ENCODE measurements at places on chromosomes 6 and 20. TPM values are rescaled to one million over a fixed set of nuclear protein-coding genes. Genes with fewer than 3 reads are reported as not detected.

- H3K36me3 ChIP-seq, result no peaks in the 10 kb centered on the region
- H3K4me1 ChIP-seq, result peaks cover 24% of the 10 kb centered on the region
- peak; percentile 62 for DNase-seq
- peak within 1 kb of the TSS; percentile 78 for H3K27ac ChIP-seq
Measured at GRCh38 chr6:2971420-2972218, at the start of gene SERPINB6. TSS of gene SERPINB6 (minus strand) at chr6:2971567. CDS start at chr6:2959332, 12,235 bp downstream.

DNA sequence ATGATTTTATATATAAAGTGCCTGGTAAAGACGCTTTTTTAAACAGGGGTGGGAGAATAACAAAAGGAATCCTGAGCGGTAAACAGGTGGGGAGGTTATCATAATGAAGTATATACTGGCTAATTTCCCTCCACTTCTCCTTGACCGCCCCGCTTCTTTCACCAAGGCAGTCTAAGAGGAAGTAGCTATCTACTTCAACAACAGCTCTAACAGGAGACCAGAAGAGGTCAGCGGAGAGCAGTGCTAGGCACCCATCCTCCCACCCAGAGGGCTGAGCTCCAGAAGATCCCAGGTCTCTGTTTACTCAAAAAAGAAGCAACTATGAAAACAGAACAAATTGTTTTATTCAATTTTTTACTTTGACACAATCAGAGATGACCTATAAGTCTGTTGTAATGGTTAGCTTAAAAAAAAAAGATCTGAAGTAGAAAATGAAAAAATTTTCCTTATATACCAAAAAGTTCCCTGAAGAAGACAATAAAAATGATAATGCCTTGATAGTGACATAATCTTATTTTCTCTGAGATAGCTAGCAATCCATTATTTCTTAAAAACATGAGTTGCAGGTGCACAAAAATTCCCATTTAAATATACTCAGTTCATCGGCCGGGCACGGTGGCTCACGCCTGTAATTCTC is 141.1 kb downstream of the PDSS2 start:
- peaks cover 9% of the 10 kb centered on the region for H3K4me1 ChIP-seq
- H3K4me3 ChIP-seq, result no peak overlapping the region
- no peaks in the 10 kb centered on the region for H3K27me3 ChIP-seq
- no peaks in the 10 kb centered on the region for H3K36me3 ChIP-seq
- H3K27ac ChIP-seq, result no peak overlapping the region

DNA sequence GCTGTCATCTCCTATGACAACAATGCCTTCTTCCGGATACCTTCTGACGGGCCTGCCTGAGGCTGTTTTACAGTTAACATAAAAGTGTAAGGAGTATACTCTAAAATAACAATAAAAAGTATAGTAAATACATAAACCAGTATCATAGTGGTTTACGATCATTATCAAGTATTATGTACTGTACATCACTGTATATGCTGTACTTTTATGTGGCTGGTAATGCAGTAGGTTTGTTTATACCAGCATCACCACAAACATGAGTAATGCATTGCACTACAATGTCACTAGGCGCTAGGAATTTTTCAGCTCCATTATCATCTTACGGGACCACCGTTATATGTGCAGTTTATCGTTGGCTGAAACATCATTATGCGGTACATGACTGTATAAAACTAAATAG is 76.5 kb downstream of the VEGFA start:
- peaks cover 24% of the 10 kb centered on the region for H3K27me3 ChIP-seq
- no peak overlapping the region for H3K4me3 ChIP-seq
- peaks cover 19% of the 10 kb centered on the region for H3K4me1 ChIP-seq
- H3K36me3 ChIP-seq, result no peaks in the 10 kb centered on the region
- H3K27ac ChIP-seq, result no peak overlapping the region
- peak; percentile 62 for DNase-seq

GRCh38 chr20:2150660-2151059 is 49.0 kb downstream of the STK35 start:
- no peak overlapping the region for H3K4me3 ChIP-seq
- no peak overlapping the region for H3K27ac ChIP-seq
- H3K36me3 ChIP-seq, result no peaks in the 10 kb centered on the region
- H3K27me3 ChIP-seq, result no peaks in the 10 kb centered on the region

The WDR27 gene
- total RNA-seq, result 31.2 TPM

The TCP11 gene
- total RNA-seq, result not detected

The GSTA3 gene
- total RNA-seq, result not detected

DNA sequence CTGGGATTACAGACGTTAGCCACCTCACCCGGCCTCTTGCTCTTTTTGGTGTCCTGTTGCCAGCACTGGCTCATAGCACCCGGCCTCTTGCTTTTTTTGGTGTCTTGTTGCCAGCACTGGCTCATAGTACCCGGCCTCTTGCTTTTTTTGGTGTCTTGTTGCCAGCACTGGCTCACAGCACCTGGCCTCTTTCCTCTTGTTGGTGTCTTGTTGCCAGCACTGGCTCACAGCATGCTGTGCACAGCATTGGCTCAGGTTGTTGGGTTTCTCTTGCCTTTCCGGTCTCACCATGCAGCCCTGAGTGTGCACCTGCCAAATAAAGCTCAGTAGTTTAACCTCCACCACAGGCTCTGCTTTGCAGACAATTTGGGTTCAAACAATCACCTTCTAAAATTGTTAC is 208.2 kb downstream of the THBS2 start:
- DNase-seq, result no peak
- H3K27ac ChIP-seq, result no peak overlapping the region
- no peak overlapping the region for H3K4me3 ChIP-seq
- H3K27me3 ChIP-seq, result peaks cover 2% of the 10 kb centered on the region

DNA sequence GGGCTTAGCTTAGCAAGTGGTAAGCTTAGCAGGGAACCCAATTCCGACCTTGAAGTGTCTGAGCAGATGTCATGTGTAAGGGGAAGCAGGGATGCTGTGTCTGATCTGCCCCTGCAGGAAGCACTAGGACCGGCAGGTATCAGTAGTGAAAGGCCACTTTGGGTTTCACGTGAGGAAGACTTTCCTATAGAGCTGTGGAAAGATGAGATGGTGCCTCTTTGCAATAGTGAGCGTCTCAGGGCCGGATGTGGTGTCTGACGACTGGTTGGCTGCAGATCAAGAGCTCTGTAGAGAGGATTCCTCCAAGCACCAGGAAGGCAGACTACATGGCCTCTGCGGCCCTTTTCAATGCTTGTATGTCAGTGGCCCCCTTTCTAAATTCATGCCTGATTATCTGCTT is 98.3 kb downstream of the TIAM2 start:
- H3K4me1 ChIP-seq, result peaks cover 7% of the 10 kb centered on the region
- H3K36me3 ChIP-seq, result no peaks in the 10 kb centered on the region
- no peak overlapping the region for H3K27ac ChIP-seq
- H3K27me3 ChIP-seq, result no peaks in the 10 kb centered on the region
- DNase-seq, result no peak

DNA sequence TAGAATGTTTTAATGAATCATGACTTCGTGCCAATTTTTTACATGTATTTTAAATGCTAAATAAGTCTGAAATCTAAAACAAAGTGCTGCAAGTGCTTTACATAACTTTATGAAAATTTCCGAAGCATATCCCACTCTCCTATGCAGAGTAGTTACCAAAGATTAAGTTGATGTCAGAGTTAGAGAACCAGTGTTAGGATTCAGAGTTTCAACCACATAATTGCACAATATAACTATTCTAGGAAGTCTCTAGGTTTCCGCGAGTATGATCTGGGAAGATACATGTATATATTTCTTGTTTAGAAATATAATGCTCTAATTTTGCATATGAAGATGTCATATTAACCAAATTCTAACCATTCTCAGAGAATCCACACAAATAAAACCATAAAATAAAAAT is 74.8 kb downstream of the ASCC3 start:
- H3K36me3 ChIP-seq, result peaks cover 4% of the 10 kb centered on the region
- no peak for DNase-seq
- H3K4me3 ChIP-seq, result no peak overlapping the region

DNA sequence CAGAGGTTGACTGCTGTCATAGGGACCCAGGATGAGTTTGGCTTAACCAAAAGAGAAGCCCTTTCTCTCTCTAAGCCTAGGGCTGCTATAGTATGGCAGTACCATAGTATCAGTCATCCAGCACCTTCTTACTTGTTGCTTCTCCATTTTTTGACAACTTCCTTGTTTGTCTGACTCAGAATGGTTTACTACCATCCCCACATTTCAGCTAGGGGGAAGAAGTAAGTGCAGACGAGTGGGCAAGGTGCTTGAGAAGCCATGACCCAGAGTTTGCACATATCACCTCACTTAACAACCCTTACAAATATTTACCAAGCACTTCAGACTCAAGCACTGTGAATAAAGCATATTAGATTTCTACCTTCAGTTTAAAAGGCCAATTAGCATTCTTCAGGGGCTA is 289.9 kb upstream of the TSHZ2 start:
- H3K4me3 ChIP-seq, result no peak overlapping the region
- no peak for DNase-seq
- H3K27me3 ChIP-seq, result no peaks in the 10 kb centered on the region
- H3K36me3 ChIP-seq, result no peaks in the 10 kb centered on the region
- no peaks in the 10 kb centered on the region for H3K4me1 ChIP-seq

The HS3ST5 gene
- total RNA-seq, result 3.2 TPM

- H3K4me1 ChIP-seq, result no peaks in the 10 kb centered on the region
- DNase-seq, result no peak
- no peaks in the 10 kb centered on the region for H3K36me3 ChIP-seq
- no peak overlapping the region for H3K4me3 ChIP-seq
- no peaks in the 10 kb centered on the region for H3K27me3 ChIP-seq
Measured at GRCh38 chr6:114195631-114196403, 147.0 kb downstream of the HS3ST5 start.

The BEND6 gene
- 8.3 TPM for total RNA-seq

DNA sequence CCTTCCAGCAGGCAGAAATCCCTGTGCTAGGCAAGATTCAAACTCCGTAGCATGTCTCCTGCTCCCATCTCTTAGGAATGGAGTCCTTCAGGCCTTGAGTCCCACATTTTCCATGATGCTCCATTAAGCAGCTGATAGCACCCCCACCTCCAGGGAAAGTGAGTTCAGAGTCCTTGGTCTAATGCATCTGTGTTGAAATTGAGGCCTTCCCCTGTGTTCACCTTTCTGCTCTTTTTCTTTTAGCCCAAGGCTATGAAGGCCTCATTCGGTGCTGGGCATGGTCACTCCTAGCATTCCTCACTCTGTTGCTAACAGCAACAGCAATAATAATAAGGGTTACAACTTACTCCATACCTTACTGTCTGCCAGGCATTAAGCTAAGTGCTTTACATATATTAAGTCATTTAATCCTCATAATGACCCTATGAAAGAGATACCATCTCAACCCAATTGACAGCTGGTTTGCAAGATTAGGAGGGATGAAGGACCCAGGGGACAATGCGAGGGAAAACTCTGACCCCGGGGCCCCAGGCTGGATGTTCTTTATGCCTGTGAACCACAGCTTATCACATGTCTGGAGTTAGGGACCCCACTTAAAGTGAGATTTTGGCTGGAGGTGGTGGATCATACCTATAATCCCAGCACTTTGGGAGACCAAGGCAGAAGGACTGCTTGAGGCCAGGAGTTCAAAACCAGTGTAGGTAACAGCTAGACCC is 17.5 kb upstream of the PANK2 start:
- H3K27ac ChIP-seq, result no peak overlapping the region
- H3K36me3 ChIP-seq, result peaks cover 13% of the 10 kb centered on the region
- no peaks in the 10 kb centered on the region for H3K4me1 ChIP-seq
- no peaks in the 10 kb centered on the region for H3K27me3 ChIP-seq
- no peak for DNase-seq

GRCh38 chr20:2755451-2756055 is 44.9 kb downstream of the CPXM1 start:
- H3K27ac ChIP-seq, result no peak overlapping the region
- DNase-seq, result no peak
- H3K4me3 ChIP-seq, result no peak overlapping the region
- H3K4me1 ChIP-seq, result peaks cover 15% of the 10 kb centered on the region
- H3K36me3 ChIP-seq, result no peaks in the 10 kb centered on the region

- no peaks in the 10 kb centered on the region for H3K36me3 ChIP-seq
- no peak overlapping the region for H3K27ac ChIP-seq
- no peaks in the 10 kb centered on the region for H3K27me3 ChIP-seq
- H3K4me3 ChIP-seq, result no peak overlapping the region
Measured at GRCh38 chr6:38599966-38600550, 39.7 kb downstream of the BTBD9 start.

DNA sequence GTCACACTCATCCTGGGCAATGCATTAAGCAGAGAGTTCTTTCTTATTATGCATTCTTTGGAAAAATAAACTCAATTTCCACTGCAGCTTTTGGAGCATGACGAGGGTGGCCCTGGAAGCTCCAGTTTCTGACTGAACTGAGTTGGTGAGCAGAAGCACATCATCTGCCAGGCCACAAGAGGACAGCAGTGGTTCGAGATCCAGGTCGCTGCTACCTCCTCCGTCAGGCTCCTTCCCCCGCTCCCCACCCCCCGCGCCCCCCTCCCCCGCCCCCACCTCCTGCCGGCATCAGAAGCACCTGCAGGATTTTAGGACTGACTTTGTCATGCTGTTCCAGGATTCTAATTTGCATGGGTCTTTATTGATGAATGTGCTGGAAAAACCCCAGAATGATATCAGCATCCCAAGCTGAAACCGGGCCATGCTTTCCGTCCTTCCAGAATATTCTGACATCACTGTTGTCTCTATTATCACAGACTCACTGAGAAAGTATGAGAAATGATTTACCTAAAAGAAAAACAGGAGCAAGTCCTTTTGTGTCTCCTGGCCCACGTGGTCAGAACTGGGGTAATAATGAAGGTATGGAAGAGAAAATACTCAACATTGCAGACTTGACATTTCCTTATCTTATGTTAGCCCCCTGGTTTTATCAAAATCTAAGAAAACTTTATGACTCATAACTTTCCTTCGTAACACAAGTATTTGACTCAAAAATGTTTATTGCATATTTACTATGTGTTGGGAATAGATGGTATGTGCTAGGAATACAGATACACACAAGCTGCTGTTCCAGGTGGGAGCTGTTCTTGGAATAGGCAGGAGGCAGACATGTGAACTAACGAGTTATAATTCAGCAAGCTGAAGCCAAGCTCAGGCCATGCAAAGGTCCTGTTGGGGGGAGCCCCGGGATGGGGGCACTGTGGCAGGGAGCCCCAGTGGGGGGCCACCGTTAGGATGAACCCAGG is 220.2 kb upstream of the EXOC2 start:
- no peak for DNase-seq
- no peaks in the 10 kb centered on the region for H3K4me1 ChIP-seq
- peaks cover 3% of the 10 kb centered on the region for H3K27me3 ChIP-seq
- no peaks in the 10 kb centered on the region for H3K36me3 ChIP-seq

- peak overlapping the region; percentile 59 for H3K4me3 ChIP-seq
- H3K4me1 ChIP-seq, result peaks cover 21% of the 10 kb centered on the region
- peak overlapping the region; percentile 98 for H3K27ac ChIP-seq
- peak; percentile 100 for DNase-seq
Measured at GRCh38 chr20:50165684-50166554, 12.4 kb upstream of the PEDS1 start.

- peaks cover 34% of the 10 kb centered on the region for H3K36me3 ChIP-seq
- H3K4me1 ChIP-seq, result no peaks in the 10 kb centered on the region
- DNase-seq, result no peak
- H3K27ac ChIP-seq, result no peak overlapping the region
- no peaks in the 10 kb centered on the region for H3K27me3 ChIP-seq
- no peak overlapping the region for H3K4me3 ChIP-seq
Measured at GRCh38 chr6:37293426-37293825, 35.5 kb upstream of the TMEM217 start.

The LY6G6D gene
- not detected for total RNA-seq

DNA sequence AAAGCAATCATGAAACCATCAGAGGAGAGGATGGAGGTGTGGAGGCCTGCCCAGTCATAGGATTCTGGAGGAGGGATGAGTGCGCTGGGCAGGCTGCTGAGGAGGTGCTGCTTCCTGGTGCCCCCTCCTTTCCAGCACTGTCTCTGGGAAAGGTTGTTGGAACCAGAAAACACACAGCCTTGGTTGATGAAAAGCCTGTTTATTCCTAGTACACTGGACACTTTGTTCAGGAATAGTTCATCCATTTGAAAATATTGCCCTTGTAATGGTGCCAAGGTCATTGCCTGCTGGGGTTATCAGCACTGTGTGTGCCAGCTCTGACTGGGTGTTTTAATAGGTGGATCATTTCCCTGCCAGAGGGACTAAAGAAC is 83.7 kb upstream of the ARMC2 start:
- no peak for DNase-seq
- H3K4me1 ChIP-seq, result no peaks in the 10 kb centered on the region
- no peak overlapping the region for H3K4me3 ChIP-seq
